ENCODE measurements at places on chromosomes 11 and 22. TPM values are rescaled to one million over a fixed set of nuclear protein-coding genes. Genes with fewer than 3 reads are reported as not detected.

The SLC16A8 gene
- total RNA-seq, result 0.17 TPM

The OR6X1 gene
- not detected for total RNA-seq

The CRYBB3 gene
- not detected for total RNA-seq

The THYN1 gene
- 93.1 TPM for total RNA-seq

The NFAM1 gene
- under 0.01 TPM for total RNA-seq

The LMO2 gene
- not detected for total RNA-seq

The CNTN5 gene
- not detected for total RNA-seq

The TSGA10IP gene
- total RNA-seq, result 0.33 TPM

The COPB1 gene
- total RNA-seq, result 345 TPM

The DDIAS gene
- 5.5 TPM for total RNA-seq

The CHEK1 gene
- total RNA-seq, result 22.0 TPM

The OR8J1 gene
- total RNA-seq, result not detected

The KDM4E gene
- total RNA-seq, result not detected

The IGSF9B gene
- 0.15 TPM for total RNA-seq

The THRSP gene
- 0.15 TPM for total RNA-seq

The SPTY2D1 gene
- 26.8 TPM for total RNA-seq

The RAPSN gene
- 0.17 TPM for total RNA-seq

The TRIM22 gene
- total RNA-seq, result 179 TPM

The CWF19L2 gene
- 9.6 TPM for total RNA-seq

The NXPE2 gene
- under 0.01 TPM for total RNA-seq

The SCN2B gene
- 0.99 TPM for total RNA-seq

The TRIM48 gene
- total RNA-seq, result not detected

The SHANK3 gene
- 1.5 TPM for total RNA-seq

The CHKB gene
- total RNA-seq, result 33.9 TPM

Data from smooth muscle cell of trachea (primary cell).